ENCODE measurements at places on chromosomes 12 and 14. TPM values are rescaled to one million over a fixed set of nuclear protein-coding genes. Genes with fewer than 3 reads are reported as not detected.

DHRS7 gene
- 24.8 TPM for total RNA-seq

DNA sequence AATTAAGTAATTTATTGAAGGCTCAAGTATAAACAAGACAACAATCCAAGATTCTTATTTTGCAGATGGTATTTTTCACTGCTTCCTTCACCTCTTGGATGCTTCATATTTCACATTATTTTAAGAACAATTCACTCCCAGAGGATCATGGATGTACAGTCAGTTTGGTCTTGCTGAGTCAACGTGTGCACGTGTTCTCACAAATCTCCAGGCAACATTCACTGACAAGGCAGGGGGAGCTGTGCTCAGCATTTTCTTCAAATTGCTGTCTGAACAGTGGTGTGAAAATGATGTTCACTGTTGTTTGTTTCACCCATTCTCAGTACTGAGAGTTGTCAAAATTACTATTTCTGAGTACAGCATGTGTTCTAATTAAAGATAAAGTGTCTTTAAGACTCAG, 118.3 kb upstream of the SLC38A4 start:
- DNase-seq = peak; percentile 35

- no peak for DNase-seq
Measured at GRCh38 chr12:101857043-101857558, 20.3 kb upstream of the DRAM1 start.

DNA sequence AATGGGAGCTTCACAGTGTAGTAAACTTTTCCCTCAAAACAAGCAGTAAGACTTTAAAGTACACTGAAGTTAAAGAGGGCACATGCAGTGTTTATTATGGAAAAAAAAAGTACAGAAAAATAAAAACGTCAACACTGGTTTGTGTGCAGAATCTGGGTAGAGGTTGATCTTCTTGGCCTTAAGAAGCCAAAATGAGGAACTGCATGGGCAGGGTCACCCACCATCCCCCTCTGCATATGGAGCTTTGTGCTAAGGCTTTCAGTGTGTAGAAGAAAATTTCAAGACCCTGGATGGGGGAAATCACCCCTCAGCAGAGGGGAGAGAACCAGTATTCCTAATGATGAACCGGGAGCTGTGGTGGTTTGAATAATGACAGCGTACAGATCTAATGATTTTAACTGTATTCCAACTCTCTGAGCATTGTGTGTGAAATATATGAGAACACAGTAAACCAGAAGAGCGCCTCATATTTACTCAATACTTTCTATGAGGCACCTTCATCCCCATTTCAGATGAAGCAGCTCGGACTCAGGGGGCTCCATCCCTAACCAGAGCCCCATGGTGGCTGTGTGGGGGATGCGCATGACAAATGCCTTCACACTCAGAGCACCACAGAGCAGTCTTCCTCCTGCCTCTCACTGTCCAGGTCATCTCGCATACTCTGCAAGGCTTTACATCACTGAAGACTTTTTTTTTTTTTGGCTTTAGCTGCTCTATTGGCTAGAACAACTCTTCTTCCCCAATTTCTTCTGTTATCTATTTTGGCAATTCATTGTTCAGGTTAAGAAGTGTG, 33.4 kb downstream of the ACADS start:
- no peak for DNase-seq

DNA sequence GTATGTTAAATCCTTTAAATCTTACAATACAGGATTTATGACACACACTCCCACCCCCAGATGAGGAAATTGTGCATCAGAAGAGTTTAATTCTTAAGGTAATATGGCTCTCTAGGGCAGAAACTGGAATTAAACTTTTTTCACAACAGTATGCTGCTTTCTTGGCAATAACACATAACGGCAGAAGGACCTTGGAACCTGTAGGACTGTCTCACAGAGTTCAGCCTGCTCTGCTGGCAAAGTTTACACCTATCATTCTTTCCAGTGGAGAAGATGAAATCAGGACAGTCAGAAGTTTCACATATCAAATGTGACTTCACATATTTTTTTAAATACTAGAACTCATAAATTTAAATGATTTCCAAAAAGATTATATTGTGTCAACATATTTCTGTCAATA, 30.6 kb upstream of the MYF6 start:
- no peak for DNase-seq

- no peak for DNase-seq
Measured at GRCh38 chr12:94320109-94320508, 139.6 kb downstream of the CEP83 start.

All from SJCRH30 (cell line).